ENCODE measurements at places on chromosomes 11 and 22.
A peak's percentile ranks its signal among the peaks of the same experiment; 100 is the strongest.

GRCh38 chr11:23944923-23945322, 551.9 kb upstream of the LUZP2 start:
- no peak for DNase-seq

DNA sequence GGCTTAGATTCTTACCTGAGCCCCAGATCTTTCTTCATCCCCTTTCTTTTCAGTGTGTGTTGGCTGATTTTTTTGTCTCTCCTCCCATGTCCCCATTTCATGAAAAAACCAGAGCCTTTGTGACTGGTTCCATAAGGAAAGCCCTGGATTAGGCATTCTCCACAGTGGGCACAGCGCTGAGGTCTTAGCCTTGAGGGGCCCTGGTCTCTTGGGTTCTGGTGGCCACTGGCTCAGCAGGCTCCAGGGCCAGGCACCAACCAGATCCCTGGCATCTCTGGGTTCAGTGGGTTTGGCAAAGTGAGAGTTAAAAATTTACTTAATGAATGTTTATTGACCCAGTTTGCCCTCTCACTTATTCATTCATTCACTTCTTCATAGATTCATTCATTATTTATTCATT, 49.5 kb upstream of the ACCSL start:
- DNase-seq: no peak

DNA sequence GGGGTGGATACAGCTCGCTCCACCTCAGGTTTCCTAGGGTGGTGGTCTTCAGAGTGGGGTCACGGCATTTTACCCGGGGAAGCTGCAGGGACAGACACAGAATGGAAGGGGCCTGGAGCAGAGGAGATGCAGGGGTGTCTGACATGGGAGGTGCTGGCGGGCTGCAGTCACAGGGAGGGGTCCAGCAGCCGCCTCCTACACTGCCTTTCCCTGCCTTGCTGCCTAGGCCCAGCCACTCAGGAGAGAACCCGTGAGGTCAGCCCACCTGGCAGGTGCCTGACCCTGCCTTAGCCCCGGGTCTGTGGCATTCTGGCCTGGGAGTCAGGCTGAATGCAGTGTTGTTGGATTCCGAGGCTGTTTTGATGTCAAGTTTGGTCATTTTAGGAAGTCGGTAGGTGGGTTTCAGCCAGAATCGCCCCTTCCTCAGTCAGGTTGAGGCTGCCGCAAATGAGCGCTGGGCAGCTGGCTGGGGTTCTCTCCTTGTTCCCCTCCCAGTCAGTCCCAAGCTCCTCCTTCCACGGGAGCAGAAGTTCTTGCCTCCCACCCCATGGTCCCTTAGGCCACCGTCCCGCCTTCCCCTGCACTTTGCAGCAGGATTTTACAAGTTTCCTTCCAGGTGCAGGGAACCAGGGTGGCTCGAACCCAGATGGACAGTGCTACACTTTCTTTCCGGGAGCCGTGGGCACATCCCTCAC, 294.5 kb downstream of the TBC1D22A start:
- no peak for DNase-seq

DNA sequence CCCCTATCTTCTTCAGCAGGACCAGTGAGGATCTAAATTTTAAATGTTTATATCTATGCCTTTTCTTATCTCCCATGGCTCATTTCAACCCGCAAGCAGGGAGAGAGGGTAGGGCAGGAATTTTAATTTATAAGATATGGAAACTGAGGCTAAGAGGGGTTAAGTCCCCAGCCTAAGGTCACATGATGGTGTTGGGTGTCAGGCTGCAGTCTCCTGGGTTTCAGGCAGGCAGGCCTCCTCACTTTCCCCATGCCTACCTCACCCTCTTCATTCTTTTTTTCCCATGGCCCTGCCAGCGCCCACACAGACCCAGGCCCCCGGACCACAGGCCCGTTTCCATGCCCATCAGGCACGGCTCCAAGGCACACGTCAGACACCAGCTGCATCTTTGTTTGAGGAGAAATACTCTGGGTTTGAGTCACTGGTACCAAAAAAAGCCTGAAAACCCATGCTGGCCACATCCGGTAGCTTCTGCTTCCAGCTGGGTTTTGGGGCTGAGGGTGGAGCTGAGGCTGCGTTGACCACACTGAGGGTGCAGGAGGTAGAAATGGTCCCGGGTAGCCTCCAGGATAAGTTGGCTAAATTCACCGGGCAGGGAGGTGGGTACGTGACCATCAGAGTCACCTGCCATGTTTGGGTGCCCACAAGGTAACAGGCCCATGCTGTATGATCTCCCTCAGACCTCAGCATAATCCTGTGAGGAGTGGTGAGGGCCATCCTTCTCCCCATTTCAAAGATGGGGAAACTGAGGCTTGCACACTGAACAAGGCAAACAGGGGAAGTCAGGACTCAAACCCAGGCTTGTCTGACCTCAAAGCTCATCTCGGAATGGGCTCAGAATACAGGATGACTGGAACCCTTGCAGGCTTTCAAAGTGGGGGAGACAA, 7.5 kb downstream of the CRYBB1 start:
- no peak for DNase-seq

GRCh38 chr11:36361472-36361871, 65.4 kb downstream of the PRR5L start:
- no peak for DNase-seq

- no peak for DNase-seq
These were observed 22.5 kb upstream of the OAF start for GRCh38 chr11:120188371-120188770.

DNA sequence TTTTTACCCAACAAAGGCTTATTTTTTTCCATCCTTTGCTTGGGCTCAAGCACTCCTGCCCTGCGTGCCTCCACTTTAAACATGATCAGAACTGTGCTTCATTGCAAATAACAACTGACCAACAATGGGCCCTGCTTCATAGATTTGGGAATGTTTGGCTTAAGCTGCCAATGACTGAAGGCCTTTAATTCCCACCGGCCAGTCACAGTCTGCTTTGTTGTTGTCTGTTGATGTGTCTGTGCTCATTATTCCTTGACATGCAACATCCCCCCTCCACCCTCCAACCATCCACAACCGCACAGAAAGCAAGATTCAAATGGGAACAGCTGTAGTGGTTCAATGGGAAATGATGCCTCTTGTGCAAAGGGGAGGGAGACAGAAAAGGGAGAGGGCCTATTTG, 23.0 kb downstream of the PAX6 start:
- no peak for DNase-seq

GRCh38 chr11:62778441-62778840, 7.2 kb downstream of the TAF6L start:
- no peak for DNase-seq

- peak; percentile 36 for DNase-seq
These were observed 33.8 kb downstream of the EHF start for GRCh38 chr11:34654483-34655334.

- no peak for DNase-seq
These were observed 331.1 kb upstream of the B3GAT1 start for GRCh38 chr11:134742956-134743819.

GRCh38 chr11:125251214-125251545, 86.6 kb downstream of the PKNOX2 start:
- no peak for DNase-seq

GRCh38 chr22:45059296-45059695, 49.5 kb upstream of the PHF21B start:
- no peak for DNase-seq

- DNase-seq: no peak
These were observed 143.3 kb downstream of the GUCY1A2 start for GRCh38 chr11:106875013-106875412.

GRCh38 chr11:6992026-6992425, 28.1 kb downstream of the ZNF214 start:
- no peak for DNase-seq

- DNase-seq: no peak
These were observed 802.8 kb downstream of the BRD1 start for GRCh38 chr22:49024775-49025440.

GRCh38 chr11:30426781-30427180, 103.9 kb downstream of the ARL14EP start:
- DNase-seq: no peak

DNA sequence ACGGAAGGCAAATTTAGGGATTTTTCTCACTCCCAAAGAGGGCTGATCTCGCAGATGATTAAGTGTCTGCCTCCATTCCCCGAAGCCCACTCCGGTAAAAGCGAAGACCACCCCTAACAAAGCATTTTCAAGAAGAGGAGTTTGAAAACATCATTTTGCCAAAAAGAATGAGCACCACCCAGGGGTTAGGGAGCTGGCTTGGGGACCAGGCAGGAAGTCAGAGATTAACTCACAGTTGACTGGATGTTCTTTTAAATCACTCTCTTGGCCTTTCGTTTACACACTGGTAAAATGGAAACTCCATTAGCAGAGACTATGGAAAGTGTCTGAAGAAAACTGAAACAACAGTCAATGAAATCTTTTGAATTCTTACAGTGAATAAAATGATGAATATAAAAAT, 7.9 kb upstream of the TRIM44 start:
- DNase-seq: no peak

- DNase-seq: no peak
These were observed 30.9 kb downstream of the SMIM38 start for GRCh38 chr11:69186316-69187260.

GRCh38 chr22:27669798-27670599, 131.6 kb downstream of the MN1 start:
- no peak for DNase-seq

DNA sequence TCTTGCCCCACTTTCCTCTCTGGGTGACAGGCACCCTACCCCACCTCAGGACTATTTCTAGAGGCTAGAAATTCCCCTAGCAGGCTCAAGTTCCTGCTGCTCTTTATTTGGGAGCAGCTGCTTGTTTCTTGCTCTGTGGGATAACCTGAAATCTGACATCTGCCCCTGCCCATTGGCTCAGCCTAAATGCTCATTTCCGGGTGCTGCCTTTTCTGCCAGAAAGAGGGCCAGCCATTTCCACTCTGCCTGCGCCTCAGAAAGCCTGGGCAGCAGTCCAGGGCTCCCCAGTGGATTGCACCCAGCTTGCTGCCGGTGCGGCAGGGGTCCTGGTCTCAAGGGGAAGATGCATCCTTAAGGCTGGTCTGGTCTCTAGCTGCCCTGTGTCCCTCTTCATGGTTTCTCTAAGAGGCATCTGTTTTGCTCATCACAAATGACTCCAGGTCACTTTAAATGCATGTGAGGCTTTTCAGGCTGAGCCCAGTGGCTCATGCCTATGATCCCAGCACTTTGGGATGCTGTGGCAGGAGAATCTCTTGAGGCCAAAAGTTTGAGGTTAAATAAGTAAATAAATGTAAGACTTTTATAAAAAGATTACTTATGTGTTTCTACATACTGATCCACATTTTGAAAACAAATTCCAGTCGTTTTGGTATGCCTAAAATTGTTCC, 10.3 kb upstream of the PNPLA5 start:
- DNase-seq: no peak

- DNase-seq: no peak
These were observed 42.0 kb downstream of the PACS1 start for GRCh38 chr11:66112041-66112491.

DNA sequence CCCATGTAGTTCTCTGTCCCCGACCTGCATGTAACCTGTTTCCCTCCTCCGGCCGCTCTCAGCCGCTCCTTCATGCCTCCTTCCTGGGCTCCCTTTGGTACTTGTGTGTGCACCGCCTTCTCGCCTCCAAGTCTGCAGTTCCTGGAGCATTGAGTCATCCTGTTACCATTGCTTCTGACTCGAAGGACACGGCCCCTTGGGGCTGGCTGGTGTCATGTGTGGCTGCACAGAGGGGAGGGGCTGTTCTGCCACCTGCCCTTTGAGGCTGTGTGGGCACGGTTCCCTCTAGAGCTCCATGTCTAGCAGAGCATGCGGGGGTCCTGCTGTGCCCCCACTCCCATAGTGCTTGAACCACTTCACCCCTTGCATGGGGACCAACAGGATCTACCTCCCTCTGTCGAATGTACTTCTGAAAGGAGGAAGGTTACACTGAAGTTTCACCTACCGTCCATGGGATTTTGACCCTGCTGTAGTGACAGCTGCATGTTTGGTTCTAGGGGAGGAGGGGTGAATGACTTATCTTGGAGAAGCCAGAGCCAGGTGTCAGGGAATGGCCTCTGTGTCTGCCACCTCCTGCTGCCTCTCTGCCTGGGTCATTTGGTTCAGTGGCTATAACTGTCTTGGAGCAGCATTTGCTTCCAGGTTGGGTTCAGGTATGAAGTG, 39.6 kb downstream of the BCR start:
- peak; percentile 83 for DNase-seq

GRCh38 chr11:117044287-117045035, 53.8 kb downstream of the SIK3 start:
- DNase-seq: no peak

GRCh38 chr11:72036687-72037086, 38.0 kb downstream of the IL18BP start:
- DNase-seq: no peak

DNA sequence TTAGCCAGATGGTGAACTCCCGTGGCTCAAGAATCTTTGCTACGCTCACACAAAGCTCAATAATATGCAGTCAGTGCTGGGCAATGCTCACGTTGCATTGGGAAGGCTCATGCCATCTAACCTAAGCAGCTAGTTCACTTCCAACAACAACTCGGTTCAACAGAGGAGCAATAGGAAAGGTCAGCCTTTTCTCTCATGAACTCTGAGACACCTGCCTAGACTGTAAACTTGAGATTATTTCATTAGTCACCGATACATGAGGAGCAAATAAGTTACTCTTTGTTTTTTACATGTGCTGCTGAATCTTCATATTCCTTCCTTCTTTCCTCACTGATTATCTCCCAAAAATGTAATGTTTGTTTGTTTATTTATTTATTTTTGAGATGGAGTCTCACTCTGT, 9.0 kb downstream of the SLC5A4 start:
- no peak for DNase-seq
